WTC11 (cell line): ENCODE measurements at places on chromosomes 4 and X.

GRCh38 chrX:10471418-10471817, 149.0 kb downstream of the MID1 start:
- no peak for DNase-seq

DNA sequence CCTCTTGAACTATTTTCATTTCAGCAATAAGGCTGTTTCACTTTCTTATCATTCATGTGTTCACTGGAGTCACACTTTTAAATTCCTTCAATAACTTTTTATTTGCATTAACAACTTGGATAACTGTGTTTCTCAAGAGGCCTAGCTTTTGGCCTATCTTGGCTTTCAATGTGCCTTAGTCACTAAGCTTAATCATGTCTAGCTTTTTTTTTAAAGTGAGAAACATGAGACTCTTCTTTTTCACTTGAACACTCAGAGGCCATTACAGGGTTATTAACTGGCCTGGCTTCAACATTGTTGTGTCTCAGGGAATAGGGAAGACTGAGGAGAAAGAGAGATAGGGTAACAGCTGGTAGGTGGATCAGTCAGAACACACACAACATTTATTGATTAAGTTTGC, 64.0 kb upstream of the VCX2 start:
- no peak for DNase-seq

DNA sequence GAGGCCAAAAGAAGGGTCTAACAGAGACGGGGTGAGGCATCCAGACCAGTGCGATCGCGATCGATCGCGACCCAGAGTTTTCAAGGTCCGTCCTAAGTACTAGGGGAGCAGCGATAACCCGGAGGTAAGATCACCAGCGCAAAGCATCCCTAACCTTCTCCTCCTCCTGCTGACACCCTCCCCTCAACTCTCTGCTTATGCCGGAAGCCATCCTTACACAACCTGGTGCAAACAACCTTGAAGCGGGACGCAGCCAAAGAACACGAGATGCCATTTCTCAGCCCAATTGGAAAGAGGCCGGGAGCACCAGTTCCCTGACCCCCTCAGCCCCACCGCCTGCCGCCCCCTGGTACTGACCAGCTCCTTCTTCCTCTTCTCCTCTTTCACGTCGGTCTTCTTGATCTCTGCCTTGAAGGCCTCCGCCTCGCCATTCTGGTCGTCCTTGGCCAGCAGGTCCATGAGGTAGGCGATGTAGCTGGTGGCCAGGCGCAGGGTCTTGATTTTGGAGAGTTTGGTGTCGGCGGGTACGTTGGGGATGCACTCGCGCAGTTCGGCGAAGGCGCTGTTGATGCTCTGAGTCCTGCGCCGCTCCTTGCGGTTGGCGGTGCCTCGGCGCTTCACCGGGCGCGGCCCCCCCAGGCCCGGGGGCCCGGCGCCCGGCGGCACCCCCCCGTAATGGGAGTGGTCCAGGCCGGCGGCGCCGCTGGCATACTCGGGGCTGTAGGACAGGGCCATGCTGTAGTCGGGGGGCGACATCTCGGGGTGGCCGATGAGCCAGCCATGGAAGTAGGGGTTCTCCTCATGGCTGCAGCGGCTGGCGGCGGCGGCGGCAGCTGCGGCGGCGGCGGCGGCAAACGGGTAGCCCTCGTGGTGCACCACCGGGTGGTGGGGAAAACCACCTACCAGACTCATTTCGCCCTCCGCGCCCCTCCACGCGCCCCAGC, 1.4 kb downstream of the HAND2 start:
- peak; percentile 49 for DNase-seq

DNA sequence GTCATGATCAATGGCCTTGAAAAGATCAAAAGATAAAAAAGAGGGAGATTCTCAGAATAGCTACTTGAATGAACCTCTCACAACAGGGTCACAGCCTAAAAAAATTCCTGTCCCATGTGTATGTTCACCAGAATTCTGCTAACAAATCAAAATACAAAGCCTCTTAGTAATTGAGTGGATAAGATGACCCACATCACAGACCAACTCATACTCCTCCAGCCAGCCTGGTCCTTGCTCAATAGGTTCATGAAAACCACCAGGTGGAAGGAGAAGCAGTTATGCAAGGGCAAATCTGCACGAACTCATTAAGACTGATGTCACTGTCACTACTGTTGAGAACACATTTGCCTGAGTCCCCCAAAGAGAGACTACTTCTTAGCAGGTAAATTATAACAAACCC, 21.5 kb downstream of the WDFY3 start:
- DNase-seq, result no peak

GRCh38 chr4:39255266-39255665, 72.9 kb downstream of the WDR19 start:
- DNase-seq, result no peak

- no peak for DNase-seq
Measured at GRCh38 chr4:87734084-87734483, 65.3 kb upstream of the IBSP start.

- DNase-seq, result no peak
Measured at GRCh38 chr4:2879026-2879425, 35.4 kb downstream of the ADD1 start.

GRCh38 chrX:120419463-120419862, 49.6 kb downstream of the LAMP2 start:
- DNase-seq, result no peak

- no peak for DNase-seq
Measured at GRCh38 chrX:31540313-31540712, 468.5 kb upstream of the FTHL17 start.

DNA sequence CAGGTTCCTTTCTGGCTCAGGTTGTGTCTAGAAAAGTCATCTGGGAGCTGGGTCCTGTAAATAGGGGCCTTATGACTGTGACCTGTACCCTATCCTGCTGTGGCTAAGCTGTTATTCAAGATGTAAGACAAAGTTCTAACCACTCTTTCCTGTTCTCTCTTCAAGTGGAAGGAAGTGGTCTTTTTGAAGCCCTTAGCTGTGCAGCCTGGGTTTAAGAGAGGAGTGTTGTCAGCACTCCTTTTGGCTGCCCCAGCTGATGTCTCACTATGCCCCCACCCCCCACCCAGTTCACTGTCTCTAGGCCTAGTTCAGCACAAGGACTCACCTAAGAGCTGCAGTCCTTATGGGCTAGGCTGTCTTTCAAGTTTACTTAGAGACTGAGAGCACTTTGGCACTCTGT, 1069.5 kb downstream of the FAM133A start:
- DNase-seq, result no peak

GRCh38 chr4:137602436-137602835, 70.1 kb upstream of the PCDH18 start:
- DNase-seq, result no peak

DNA sequence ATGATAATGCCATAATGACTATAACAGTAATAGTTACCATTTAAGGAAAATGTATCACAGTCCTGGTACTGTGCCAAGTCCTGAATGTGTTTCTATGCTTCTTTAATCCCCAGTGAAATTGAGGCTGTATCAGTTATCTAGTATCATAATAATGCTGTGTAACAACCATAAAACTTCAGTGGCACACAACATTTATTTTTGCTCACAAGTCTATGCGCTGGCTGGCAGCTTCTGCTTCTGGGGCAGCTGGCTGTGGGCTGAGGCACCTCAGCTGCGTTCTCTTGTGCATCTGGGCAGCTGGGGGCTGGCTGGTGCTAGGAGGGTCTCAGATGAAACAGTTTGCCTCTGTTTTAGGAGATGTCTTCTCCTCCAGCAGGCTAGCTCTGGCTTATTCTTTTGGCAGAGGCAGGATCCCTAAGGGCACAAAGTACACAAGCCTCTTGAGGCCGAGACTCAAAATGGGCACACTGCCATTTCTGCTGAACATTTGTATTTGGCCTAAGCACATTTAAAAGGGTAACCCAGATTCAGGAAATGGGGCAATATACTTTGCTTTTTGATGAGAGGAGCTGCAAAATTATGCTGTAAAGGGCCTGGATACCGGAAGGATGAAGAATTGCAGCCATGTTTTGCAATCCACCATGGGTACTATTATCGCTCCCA, 62.6 kb upstream of the DHX15 start:
- DNase-seq, result no peak

- no peak for DNase-seq
Measured at GRCh38 chr4:55393461-55394320, 2.1 kb upstream of the TMEM165 start.

- DNase-seq, result peak; percentile 31
Measured at GRCh38 chrX:45824471-45824870, 623.8 kb upstream of the DIPK2B start.

DNA sequence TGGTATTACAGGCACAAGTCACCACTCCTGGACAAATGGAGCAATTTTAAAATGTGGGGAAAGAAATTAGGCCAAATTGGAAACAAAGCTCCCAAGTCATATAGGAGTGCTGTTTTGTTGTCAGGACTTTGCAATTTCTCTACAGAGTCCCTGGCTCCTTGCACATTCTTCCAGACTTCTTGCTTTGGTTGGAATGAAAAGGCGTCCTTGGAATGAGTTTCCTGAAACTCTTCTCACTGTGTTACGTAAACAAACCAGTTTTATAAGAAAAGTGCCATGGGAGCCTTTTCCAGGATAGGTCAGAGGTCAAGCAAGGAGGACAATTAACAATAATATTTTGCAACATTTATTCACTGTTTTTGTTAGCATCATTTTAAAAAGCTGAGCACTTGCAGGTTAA, 32.4 kb upstream of the KIT start:
- no peak for DNase-seq

DNA sequence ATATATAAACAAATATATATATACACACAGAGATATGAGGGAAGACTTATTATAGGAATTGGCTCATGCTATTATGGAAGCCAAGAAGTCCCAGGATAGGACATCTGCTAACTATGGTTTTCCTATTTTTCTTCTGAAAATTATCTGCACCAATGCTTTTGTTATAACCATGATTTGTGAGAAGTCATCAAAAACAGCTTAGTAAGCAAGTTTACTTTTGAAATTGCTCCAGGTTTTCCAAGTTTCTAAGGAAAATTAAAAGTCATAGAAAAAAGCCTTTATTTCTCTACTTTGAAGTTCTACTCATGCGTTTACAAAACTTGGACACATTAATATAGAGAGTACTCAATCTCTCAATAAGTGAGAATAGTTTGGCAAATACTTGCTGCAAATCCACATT, 213.1 kb downstream of the TRAM1L1 start:
- DNase-seq, result no peak

DNA sequence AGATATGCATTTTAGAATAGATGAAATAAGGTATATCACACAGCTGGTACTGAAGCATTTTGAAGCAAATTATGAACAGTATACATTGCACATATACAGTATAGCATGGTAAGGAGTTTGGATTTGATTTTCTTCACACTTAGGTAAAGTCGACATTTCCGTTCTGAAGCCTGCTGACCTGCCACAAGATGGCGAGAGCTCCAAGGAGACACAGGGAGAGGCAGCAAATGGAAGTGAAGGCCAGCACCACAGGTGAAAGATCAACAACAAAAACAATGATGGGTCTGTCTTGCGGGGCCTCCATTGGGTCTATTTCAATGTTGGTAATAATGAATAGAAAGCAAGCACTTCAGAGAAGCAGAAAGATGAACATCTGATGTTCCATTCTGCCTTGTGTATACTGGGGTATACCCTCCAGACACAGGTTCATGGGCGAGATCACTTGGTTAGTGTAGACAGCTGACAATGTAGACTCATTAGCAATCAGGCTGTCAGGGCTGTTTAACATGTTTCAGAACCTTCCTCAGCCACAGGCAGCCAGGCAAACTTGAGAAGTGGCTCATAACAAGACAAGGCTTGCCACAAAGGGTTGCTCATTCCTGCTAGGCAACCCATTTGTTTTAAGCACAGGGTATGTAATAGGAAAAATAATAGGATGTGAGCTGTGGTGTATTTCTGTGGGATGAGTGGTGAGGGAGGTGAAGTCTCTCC, 21.4 kb upstream of the NOX1 start:
- peak; percentile 35 for DNase-seq

- no peak for DNase-seq
Measured at GRCh38 chr4:14087459-14087858, 459.9 kb upstream of the BOD1L1 start.

GRCh38 chrX:134935276-134935675, 55.5 kb upstream of the SMIM10 start:
- no peak for DNase-seq

- DNase-seq, result no peak
Measured at GRCh38 chr4:22299678-22300077, 216.2 kb downstream of the ADGRA3 start.

GRCh38 chr4:144190009-144190408, 49.5 kb upstream of the GYPA start:
- DNase-seq, result no peak

GRCh38 chr4:24262616-24263015, 321.7 kb downstream of the DHX15 start:
- DNase-seq, result no peak

DNA sequence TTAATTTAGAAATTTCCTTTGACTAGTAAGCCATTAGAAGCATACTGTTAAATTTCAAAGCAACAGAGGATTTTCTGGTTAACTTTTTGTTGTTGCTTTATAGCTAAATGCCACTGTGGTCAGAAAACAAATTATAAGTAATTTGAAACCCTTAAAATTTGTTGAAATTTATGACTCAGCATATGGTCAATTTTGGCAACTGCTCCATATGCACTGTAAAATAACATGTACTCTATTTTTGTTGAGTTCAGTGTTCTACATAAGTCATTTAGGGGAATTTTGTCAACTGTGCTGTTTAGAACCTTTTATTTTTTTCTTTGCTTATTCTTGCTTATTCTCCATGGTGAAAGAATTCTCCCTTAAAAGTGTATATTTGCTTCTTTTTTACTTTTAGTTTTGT, 28.6 kb downstream of the SCLT1 start:
- DNase-seq, result no peak

DNA sequence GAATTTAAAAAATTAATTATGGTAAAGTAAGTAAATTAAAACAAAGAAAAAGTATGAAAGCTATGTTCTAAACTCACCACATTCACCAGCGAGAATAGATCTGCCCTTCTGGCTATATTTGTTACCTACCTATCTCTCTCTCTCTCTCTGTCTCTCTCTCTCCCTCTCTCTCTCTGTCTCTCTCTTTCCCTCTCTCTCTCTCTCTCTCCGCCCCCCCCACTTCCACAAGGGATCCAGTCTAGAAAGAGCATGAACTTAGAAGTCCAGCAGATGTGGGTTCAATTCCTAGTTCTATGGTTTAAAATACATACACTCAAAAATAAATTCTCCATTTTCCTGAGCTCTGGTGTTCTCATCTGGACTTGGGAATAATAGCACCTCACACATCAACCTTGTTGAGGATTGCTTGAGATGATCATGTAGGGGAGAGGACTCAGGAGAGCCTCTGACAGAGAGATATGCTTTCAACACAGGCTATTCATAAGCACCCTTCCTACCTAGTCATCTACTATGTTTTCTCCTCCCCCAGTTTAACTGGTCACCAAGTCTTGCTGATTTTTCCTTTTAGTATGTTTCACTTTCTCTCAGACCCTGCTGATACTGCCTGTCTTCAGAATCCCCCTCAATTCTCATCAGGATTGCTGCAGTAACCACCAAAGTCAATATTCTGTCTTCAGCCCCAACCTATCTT, 64.7 kb downstream of the SLC7A11 start:
- DNase-seq, result no peak

GRCh38 chr4:3112201-3112600, 37.7 kb downstream of the HTT start:
- no peak for DNase-seq

DNA sequence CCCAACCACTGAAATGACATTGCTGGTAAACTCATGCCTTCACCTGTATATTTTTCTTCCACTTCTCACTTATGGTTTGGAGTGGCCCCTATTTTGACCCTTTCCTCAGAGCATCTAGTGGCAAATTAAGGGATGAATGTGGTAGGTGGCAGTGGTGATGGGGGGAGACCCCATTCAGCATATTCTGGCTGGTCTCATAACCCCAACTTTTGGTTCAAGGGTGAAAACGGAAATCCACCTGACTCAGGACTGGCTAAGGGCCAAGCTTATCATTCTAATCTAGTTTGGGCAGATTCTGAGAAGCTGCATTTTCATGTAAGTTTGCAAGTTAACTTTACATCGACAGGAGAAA, 47.0 kb upstream of the NSUN7 start:
- DNase-seq, result no peak
